ENCODE measurements at places on chromosomes 12 and 14.

DNA sequence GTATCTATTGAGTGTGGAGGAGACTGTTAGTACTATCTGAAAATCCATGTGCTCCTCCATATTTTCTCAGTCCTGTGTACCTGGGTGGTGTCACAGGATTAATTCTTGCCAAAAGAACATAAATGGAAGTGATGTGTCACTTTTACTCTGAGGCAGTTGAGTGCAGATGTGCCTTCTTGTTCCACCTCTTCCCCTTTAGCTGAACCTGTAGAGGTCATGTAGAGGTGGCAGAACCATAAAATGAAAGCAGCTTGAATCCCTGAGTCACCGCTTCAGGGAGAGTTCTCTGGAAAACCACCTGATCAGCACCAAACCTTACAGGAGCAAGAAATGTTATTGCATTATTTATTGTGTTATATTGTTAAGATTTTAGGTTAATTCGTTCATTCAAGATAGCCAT, 14.7 kb upstream of the SLC25A3 start:
- DNase-seq: no peak

DNA sequence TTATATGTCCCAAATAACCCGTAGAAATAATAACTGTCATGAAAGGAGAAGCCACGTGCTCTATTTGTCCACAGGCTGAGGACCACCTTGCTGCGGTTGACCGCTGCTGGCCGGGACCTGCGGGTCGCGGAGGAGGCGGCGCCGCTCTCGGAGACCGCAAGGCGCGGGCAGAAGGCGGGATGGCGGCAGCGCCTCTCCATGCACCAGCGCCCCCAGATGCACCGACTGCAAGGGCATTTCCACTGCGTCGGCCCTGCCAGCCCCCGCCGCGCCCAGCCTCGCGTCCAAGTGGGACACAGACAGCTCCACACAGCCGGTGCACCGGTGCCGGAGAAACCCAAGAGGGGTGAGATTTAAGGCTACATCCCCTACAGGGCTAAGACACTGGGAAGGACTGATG, 21.0 kb downstream of the RPGRIP1 start:
- peak; percentile 40 for DNase-seq

DNA sequence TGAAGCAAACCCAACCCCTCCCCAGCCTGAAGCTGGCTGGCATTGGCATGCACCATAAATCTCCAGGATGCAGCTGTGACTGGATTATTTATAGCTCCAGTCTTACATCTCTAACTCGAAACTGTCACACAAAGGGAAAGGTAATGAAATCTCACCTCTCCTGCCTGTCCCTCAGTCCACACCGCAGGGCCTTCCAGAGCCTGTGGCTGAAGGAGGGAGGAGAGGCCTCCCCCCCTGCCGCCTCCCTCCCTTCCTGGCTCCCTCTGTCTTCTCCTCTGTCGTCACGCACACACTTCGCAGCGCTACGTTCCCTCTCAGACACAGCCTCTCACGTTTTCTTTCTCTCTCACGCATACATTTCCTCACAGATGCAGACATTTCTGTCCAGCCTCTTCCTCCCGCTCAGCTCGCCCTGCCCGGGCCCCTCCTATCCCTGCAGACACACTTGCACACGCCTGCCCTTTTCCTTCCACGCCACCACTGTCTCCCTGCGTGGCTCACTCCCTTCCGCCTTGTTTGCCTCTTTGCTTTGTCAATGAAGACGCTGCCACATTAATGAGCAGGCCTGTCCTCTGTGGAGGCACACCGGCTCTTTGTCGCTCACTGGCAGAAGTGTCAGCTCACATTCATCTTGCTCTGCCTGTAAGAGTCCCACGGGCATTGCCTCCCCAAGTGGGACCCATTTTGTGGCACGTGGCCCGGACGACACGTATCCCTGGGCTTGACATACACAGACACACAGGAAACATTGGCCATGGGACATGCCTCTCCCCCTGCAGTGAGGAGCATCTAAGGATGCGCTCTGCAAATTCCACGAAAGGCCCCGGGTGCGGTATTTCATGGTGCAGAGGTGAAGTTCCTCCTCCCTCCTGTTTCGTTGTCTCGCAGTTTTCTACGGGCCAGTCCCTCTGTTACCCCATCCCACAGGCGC, 27.9 kb downstream of the IRF2BPL start:
- DNase-seq: no peak

GRCh38 chr12:47950856-47951468, 12.4 kb upstream of the TMEM106C start:
- DNase-seq: no peak

DNA sequence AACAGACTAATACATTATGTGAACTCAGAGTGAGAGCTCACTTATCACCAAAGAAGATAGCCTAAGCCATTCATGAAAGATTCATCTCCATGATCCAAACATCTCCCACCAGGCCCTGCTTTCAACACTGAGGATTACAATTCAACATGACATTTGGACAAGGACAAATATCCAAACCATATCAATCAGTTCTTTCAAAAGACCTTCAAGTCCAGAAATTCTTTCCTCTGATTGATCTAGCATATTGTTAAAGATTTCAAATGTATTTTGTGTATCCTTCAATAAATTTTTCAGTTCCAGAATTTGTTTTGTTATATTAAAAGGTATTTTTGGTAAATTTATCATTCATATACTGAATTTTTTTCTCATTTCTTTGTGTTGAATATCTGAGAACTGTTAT, 1055.8 kb downstream of the SLC6A15 start:
- DNase-seq: no peak

DNA sequence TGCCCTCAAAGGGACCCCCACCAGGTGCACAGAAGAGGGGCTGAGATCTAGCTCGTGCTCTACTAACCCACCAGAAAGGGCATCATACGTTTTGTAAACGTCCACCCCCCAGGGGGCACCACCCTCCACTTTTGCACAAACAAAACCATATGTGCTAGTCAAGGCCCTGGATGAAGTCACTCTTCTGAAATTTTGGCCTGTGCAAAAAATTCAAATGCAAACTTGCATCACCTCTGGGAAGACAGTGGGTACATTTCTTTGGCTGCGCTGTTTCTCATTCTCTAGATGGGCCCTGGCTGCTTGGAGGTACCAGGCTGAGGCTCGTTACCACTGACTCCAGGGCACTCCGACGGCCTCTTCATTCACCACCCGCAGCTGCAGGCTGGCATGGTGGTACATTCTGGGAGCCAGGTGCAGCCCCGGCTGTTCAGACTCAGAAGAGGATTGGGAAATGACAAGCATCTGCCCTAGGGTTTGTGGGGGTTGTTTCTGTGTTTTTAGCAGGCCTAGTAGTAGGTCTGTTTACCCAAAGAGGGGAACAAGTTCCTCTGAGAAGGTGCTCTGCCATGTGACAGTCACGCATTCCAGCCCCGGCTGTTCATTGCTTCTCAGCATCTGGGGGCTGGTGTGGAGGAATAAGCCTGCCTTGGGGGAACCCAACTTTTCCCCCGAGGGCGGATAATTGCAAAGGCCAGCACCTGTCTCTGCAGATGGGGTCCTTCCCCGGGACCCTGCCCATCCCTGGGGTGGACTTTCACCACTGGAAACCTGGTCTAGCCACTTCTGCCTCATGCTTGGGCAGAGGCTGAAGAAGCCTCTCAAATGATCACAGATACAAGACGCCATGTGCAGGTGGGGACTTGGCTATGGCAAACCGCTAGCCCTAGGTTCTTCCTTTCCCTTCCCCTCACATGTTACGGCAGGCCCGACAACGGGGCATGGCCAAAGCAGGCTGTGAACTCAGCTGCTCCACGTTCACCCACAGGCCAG, 147.6 kb downstream of the DPF3 start:
- DNase-seq: no peak

DNA sequence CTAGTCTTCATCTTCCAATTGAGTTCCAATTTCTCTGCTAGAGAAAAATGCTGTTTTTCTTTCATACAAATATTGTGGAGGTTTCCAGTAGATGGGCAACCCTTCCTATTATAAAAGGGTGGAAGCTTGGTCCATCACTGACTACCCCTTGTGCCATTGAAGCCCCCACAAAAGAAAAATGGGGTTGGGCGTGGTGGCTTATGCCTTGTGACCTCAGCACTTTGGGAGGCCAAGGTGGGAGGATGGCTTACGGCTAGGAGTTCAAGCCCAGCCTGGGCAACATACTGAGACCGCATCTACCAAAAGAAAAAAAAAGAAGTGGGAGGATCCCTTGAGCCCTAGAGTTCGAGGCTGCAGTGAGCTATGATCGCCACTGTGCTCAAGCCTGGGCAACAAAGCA, 22.8 kb downstream of the NCKAP5L start:
- DNase-seq: no peak

DNA sequence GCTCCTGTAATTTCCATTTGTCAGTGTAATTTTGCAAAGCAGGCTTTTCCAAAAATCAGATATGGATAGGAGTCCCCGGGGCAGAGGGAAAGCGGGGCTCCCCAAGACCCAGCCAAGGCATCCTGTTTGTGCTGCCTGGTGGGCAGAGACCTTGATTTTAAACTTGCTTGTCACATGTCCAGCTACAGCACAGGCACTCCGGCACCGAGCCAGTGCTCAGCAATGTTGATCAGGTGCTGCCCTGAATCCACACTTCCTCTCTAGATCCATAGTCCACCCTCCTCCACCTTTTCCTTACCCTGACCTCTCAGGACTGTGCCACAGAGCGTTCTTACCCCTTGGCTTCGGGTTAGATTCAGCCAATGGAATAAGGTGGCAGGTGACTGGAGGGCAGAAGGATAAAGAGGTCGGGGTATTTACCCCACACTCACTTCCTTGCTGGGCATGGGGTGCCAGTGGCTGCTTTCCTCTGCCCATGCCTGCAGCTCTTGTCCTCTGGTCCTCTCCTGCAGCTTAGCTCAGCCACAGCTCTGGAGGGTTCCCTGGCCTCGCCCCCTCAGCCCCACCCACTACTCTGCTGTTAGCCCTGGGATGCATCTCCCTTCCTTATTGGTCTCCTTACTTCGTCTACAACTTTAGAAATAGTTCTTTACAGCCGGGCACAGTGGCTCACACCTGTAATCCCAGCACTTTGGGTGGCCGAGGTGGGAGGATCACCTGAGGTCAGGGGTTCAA, 80.1 kb downstream of the IRF2BPL start:
- no peak for DNase-seq

- DNase-seq: no peak
Measured at GRCh38 chr14:68655021-68655831, 137.6 kb downstream of the ZFP36L1 start.
